ENCODE measurements at places on chromosomes 4 and X.

DNA sequence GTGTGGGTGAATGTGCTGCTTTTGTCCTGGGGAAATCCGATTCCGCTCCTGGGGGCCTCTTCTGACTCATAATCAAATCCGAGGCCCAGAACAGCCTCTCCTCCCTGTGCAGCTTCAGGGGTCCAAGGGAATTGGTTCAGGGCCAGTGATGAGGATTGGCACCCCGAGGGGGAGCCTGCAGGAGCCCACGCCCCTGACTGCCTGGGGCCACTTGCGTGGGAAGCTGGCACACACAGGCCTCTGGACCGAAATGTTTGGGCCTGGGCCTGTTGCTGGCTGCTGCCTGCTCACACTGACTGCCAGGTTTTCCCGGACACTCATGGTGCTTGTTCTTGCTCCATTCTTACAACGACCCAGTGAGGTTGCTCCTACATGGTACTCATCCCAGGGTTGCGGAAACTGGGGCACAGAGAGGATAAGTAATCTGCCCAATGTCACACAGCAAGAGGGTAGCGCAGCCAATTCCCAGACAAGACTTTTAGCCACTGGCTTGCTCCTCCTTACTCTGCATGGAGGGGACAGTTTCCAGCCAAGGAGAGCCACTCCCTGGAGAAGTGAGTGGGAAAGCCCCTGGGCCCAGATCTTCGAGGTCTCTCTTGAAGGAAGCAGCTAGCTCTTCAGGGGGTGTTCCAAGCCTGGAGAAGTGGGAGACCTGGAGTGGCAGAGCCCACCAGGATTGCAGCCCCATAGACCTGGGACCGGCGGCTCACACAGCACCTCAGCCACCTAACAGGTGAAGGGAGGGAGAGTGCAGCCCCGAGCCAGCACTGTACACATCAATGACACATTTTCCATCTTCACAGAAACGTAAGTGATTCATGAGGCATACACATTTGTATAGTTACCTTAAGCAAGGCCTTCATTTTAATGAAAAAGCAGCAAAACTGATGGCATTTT lies 20.3 kb downstream of the CFAP99 start:
- no peak for DNase-seq

DNA sequence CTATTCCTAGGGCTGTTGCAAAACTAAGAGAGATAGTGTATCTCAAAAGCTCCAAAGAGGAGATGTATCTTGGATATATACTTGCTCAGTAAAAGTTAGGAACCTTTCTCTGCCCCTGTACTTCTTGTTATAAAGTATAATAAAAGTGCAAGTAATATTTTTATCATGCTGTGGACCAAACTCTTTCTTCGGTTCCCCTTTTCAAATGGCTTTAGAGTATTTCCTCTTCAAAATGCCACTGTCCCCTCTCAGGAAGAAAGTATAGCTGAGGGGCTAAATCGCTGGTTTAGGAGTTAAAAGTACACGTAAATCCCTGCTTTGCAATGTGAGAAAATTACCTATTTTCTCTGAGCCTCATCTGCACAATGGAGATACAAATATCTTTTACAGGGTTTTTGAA lies 169.1 kb upstream of the FTHL17 start:
- no peak for DNase-seq

DNA sequence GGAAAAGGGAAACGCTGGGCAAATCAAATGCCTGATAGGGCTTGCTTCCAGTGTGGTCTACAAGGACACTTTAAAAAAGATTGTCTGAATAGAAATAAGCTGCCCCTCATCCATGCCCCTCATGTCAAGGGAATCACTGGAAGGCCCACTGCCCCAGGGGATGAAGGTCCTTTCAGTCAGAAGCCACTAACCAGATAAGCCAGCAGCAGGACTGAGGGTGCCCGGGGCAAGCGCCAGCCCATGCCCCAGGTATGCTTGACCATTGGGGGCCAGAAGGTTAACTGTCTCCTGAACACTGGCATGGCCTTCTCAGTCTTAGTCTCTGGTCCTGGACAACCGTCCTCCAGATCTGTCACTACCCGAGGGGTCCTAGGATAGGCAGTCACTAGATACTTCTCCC lies 17.7 kb downstream of the ACOX3 start:
- no peak for DNase-seq

DNA sequence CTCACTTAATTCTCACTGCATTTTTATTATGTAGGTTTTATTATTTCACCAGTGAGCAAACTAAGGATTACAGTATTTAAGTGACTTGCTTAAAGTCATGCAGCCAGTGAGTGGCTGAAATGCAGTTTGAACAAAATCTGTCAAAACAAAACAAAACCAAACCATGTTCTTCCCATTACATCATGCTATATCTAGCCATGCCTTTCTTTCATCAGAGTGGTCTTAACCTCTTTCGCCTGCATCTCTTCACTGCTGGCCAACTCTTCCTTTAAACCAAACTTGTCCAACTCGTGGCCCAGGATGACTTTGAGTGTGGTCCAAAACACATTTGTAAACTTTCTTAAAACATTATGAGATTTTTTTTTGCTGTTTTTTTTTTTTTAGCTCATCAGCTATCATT lies 223.2 kb downstream of the PCDH7 start:
- no peak for DNase-seq

DNA sequence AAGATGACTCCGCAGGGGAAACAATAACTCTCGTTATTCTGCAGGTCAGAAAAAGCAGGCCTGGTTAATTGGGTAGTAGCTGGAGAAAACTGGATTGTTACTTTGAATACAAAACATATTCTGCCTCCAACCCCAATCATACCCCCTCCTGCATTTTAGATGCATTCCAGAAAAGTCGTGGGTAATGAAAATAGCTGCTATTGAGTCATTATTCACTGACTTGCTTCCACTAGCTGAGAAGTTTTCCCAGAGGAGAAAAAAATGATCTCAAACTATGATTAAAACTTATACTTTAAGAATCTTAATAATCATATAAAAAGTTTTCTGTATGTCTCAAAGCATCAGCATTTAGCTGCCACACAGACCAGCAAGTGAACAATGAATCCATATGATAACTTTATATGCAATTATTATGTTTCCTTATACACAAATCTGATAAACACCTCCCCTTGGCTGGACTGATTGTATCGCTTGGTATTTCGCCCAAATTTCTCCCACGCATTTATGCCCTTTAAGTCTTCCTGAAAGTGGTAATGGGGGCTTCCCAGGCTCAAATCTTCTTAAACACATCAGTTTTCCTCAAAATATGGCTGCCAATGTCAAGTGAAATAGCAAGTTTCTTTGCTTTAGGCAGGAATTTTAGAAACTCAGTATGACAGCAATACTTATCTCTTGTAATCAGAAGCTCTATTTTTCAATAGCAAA lies 181.0 kb downstream of the LDB2 start:
- DNase-seq = no peak

GRCh38 chr4:13920111-13920875 lies 292.8 kb upstream of the BOD1L1 start:
- no peak for DNase-seq

DNA sequence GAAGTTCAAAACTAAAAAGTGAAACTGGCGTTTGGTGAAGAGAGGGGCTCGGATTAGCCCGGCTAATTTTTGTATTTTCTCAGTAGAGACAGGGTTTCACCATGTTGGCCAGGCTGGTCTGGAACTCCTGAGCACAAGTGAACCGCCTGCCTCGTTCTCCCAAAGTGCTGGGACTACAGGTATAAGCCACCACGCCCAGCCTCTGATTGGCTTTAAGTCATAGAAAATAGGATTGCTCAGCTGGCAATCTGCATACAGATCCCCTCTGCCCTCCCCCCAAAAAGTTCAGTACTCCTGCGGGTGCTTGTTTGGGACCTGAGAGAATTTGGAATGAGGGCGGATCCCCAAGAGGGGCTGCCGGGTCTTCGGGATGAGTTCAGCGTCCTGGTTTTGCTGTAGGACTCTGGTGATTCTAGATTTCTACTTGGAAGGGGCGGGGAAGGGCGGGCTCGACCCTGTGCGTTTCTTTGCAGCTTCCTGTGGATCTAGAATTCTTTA lies 537 bp upstream of the PRKX start:
- DNase-seq = no peak

DNA sequence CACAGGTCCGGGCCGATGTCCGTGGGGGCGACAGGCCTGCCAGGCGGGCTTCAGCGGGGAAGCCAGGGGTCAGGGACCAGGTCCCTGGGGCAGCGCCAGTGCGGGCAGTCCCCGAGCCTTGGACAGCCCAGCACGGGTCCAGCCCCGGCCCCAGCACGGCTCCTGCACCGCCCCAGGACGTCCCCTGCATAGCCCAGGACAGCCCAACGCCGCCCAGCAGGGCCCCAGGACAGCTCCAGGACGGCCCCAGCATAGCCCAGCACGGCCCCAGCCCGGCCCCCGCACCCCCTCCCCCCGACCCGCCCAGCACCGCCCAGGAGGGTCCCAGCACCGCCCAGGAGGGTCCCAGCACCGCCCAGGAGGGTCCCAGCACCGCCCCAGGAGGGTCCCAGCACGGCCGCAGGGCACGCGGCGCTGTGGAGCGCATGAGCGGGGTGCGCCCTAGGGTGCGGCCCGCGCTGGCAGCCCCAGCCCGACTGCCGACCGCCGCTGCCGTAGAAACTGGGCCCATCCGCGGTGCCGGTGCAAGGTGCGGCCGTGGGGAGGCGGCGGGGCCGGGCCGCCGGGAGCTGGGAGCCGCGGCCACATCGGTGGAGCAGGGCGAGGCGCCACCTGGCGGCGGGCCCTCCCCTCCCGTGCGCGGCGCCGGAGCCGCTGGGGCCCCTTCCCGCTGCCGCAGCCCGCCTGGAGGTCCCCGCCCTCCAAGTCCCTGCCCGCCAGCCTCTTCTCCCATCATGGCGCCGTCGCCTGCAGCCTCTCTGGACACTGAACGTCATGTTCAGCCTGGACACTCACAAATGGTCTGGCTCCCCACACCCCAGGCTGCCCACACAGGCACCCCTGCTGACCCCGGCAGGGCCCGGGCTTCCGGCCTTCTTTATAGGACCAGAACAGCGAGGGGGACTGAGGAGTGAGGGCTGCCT lies 106.8 kb upstream of the NKX1-1 start:
- no peak for DNase-seq
